GM03348 (cell line): ENCODE measurements at places on chromosomes 1 and 21.

- no peak for DNase-seq
These were observed 41.8 kb downstream of the CHRM3 start for GRCh38 chr1:239428120-239428710.

DNA sequence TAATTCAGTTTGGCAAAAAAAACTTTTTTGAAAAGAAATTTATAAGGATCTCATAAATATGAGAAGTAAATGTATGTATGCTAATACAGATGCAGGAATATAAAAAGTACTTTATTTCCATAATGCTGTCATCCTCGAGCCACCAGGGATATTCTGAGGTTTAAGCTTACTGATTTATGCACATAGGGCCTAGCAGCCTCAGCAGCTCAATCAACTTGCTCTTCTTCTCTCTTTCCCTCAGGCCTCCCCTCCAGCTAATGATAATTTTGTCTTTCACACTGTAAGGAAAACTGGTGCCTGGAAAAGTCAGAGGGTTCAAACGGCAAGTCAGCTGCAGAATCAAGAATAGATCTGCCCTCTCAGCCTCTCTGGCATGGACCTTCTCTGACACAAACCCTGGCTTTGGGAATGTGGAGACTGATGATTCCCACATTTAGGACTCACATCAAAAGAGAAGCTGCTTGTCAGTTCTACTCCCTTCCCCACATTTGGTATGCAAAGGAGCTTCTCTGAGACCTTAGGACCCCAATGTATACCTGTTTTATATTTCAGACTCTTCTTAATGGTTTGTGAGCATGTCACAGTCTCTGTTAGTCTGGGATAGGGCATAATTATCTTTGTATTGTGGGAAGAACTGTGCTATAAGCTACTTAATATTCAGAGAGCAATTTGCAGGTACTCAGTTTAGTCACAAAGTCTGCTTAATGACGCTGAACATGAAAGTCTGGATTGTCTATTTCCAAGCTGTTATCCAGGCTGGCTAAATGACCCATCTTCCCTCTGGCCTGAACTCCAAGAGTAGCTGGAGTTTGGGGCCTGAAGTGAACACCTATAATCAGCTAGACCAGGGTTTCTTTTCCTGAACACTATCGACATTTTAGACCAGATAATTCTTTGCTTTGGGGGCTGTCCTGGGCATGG, 52.1 kb upstream of the DIPK1A start:
- DNase-seq: no peak

GRCh38 chr1:116242741-116243140, 130.3 kb upstream of the ATP1A1 start:
- no peak for DNase-seq

DNA sequence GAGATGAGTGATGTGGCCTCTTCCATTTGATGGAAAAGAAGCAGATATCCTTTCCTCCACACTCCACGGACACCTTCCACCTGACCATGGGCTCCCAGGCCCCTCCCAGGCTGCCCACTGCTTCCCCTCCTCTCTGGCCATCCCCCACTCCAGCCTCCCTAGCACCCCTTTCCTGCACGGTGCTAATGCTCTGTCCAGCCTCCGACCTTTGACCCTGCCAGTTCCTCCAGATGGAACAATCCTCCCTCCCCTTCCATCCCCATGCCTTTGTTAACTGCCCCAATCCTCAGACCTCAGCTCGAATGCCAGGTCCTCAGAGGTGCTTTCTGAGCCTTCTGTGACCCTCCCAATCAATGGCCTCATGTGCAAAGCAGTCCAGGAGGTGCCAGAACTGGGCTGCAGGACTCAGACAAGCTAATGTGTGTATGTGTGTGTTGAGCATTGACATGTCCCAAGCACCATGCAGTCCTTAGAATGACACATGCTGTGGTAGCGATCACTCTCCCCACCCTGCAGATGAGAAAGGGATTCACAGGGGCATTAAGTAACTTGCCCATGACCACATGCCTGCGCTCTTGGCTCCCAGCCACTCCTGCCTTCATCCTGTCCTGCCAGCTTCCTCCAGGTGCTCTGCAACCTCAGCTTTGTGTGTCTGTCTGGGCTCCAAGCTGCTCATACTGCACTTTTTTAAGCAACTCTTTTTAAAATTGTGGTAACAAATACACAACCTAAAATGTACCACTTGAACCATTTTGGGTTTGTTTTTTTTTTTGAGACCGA, 63.5 kb upstream of the EDN2 start:
- DNase-seq: no peak

GRCh38 chr1:230286166-230286889, 139.8 kb downstream of the PGBD5 start:
- no peak for DNase-seq

DNA sequence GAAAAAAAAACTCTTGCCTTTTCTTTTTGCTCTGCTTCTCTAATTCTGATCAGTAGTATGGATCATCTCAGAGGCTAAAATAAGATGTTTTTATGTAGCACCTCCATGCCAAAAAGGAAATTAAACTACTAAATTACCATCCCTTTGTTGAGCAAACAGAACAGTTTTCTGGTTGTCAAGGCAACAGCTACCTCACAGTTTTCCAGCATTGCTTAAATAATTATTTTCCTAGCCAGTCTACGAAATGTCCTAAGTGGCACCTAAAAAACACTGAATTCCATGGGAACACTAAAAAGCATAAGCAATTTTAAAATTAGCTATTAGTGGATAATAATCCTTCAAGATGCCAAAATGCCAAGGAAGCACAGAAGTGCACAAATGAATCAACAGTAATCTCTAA, 61.7 kb downstream of the ARID4B start:
- no peak for DNase-seq

- DNase-seq: no peak
These were observed 6.5 kb downstream of the C1orf35 start for GRCh38 chr1:228096416-228097332.

- no peak for DNase-seq
These were observed 12.9 kb downstream of the INSRR start for GRCh38 chr1:156845953-156846545.

- DNase-seq: no peak
These were observed 16.5 kb downstream of the CACNA1E start for GRCh38 chr1:181499825-181500224.
